ENCODE measurements at places on chromosomes 12 and 14.

DNA sequence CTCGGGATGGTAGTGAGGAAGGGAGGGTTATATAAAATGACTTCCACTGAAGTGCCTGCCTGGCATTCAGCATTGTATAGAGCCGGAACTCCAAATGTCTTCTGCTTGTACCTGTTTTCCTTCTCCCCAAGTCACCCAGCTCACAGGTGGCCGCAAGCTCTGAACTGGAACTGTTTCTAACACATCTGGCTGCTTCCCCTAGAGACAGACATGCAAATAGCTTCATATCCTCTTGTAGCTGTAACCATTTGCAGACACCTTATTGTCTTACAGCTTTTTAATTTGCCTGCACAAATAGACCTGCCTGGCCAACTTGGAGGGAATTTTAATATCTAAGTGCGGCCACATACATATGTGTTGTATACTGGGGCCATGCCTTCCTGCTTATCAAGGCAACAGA is 126.0 kb downstream of the CHST11 start:
- H3K27me3 ChIP-seq = no peaks in the 10 kb centered on the region
- H3K27ac ChIP-seq = no peak overlapping the region
- no peak for DNase-seq
- peaks cover 8% of the 10 kb centered on the region for H3K4me1 ChIP-seq
- H3K36me3 ChIP-seq = no peaks in the 10 kb centered on the region

DNA sequence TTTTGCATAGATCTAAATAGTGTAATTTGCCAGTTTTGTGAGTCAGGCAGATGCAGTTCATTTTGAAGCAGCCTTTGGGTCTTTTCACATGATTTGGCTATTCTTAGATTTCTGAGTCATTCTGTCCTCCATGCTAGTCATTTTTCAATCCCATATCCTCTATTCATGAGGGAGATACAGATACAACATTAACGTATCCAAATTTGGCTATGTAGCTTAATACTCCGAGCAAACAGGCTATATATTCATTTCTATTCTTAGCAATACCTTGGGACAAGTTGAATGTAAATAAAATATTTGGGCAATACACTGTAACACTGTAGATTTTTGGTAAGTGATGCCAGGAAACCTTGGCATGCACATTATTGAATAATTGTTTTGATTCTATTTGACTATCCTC is 270.7 kb upstream of the PDE3A start:
- no peak for DNase-seq
- no peaks in the 10 kb centered on the region for H3K4me1 ChIP-seq
- no peak overlapping the region for H3K27ac ChIP-seq
- H3K36me3 ChIP-seq = no peaks in the 10 kb centered on the region
- no peaks in the 10 kb centered on the region for H3K27me3 ChIP-seq
- H3K4me3 ChIP-seq = no peak overlapping the region

GRCh38 chr12:211142-211465 is 2.9 kb downstream of the SLC6A12 start:
- no peaks in the 10 kb centered on the region for H3K36me3 ChIP-seq
- H3K4me3 ChIP-seq = no peak overlapping the region
- no peak for DNase-seq
- H3K4me1 ChIP-seq = peaks cover 13% of the 10 kb centered on the region

GRCh38 chr12:68609998-68610369 is 715 bp upstream of the RAP1B start:
- peaks cover 6% of the 10 kb centered on the region for H3K36me3 ChIP-seq
- DNase-seq = no peak
- peak overlapping the region; percentile 79 for H3K4me3 ChIP-seq
- peaks cover 38% of the 10 kb centered on the region for H3K4me1 ChIP-seq

DNA sequence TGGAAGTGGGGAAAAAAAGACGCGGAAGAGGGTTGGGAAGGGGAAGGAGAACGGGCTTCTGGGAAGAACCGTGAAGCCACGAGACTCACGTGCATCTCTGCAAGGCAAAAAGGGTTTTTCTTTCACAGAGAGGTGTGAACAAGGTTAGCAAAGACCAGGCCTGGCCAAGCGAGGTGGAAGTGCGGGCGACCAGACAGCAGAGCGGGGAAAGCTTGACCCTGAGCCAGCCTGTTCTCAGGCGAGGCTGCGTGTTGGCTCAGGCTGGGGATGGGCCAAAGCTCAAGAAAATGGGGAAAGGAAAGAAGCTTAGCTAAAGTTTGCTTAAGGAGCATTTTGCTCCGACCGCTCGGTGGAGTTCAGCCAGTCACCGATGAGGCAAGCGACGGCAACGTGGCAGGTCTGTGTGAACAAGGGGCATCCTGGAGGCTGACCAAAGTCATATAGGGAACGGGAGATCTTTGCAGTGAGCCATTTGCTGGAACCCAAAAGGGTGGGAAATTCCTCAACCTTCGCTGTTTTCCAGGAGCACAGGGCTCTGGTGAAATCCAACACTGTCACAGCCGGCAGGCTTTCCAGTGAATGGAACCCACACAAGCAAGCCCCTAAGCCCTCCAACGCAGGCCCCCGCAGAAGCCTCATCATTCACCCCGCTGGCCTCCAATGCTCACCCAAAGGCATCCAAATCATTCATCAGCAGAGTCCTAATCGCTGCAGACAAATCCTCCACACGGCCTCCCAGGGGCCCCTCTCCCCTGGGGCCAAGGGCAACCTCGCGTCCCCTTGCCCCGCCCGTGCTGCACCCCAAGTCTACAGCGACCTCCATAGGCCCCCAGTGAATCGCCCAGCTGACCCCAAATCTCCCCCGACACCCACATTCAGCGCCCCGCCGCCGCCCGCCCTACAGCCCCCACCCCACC is 754 bp downstream of the ZNF605 start:
- H3K27me3 ChIP-seq = no peaks in the 10 kb centered on the region
- H3K27ac ChIP-seq = peak overlapping the region; percentile 94
- peaks cover 21% of the 10 kb centered on the region for H3K4me1 ChIP-seq

GRCh38 chr14:73116079-73116665 is 20.1 kb upstream of the PSEN1 start:
- no peak overlapping the region for H3K4me3 ChIP-seq
- DNase-seq = no peak
- H3K27ac ChIP-seq = no peak overlapping the region
- no peaks in the 10 kb centered on the region for H3K4me1 ChIP-seq

DNA sequence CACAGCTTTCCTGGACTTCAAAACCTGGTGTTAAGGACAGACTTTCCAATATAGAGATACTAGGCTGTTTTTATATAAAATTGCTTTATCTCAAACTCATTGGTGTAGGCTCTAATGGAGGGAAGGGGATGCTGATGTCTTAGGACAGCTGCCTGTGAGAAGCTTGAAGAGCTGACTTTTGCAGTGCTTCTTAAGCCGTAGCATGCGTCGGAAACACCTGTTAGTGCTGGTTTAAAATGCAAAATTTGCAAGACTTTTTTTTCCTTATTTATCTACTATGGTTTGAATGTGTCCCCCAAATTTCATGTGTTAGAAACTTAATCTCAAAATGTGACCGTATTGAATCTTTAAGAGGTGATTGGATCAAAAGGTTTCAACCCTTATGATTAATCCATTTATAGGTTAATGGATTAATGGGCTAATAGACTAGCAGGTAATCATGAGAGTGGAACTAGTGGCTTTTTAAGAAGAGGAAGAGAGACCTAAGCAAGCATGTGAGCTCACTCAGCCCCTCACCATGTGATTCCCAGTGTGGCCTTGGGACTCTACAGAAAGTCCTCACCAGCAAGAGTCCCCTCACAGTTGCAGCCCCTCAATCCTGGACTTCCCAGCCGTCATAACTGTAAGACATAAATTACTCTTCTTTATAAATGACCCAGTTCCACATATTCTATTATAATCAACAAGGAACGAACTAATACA is 60.9 kb upstream of the FUT8 start:
- H3K27ac ChIP-seq = no peak overlapping the region
- no peak overlapping the region for H3K4me3 ChIP-seq
- H3K27me3 ChIP-seq = no peaks in the 10 kb centered on the region
- no peaks in the 10 kb centered on the region for H3K36me3 ChIP-seq
- H3K4me1 ChIP-seq = peaks cover 6% of the 10 kb centered on the region

DNA sequence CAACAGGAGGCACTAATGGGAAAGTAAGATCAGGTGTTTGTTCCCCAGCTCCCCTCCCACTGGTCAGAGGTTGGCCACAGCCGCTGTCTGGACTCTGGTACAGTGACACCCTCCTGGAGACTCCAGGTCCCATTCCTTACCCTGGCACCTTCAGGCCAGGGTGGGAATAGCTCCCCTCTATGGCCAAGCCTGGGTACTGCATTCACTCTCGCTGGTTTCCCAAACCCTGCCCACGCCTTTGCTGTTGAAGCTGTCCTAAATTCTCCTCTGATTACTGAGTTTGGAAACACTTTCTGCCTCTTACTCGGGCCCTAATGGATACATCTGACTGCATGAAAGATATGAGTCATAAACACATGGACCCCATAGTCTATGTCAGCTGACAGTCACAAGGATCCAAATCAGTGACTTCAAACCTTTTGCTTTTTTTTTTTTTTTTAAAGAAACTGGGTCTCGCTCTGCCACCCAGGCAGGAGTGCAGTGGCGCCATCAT is 17.9 kb downstream of the HRK start:
- no peaks in the 10 kb centered on the region for H3K4me1 ChIP-seq
- H3K27me3 ChIP-seq = peaks cover 6% of the 10 kb centered on the region
- H3K36me3 ChIP-seq = no peaks in the 10 kb centered on the region
- no peak for DNase-seq

GRCh38 chr12:126087692-126088091 is 1022.5 kb downstream of the AACS start:
- H3K4me3 ChIP-seq = no peak overlapping the region
- H3K27me3 ChIP-seq = no peaks in the 10 kb centered on the region
- no peaks in the 10 kb centered on the region for H3K36me3 ChIP-seq
- no peak for DNase-seq
- no peaks in the 10 kb centered on the region for H3K4me1 ChIP-seq
- H3K27ac ChIP-seq = no peak overlapping the region

DNA sequence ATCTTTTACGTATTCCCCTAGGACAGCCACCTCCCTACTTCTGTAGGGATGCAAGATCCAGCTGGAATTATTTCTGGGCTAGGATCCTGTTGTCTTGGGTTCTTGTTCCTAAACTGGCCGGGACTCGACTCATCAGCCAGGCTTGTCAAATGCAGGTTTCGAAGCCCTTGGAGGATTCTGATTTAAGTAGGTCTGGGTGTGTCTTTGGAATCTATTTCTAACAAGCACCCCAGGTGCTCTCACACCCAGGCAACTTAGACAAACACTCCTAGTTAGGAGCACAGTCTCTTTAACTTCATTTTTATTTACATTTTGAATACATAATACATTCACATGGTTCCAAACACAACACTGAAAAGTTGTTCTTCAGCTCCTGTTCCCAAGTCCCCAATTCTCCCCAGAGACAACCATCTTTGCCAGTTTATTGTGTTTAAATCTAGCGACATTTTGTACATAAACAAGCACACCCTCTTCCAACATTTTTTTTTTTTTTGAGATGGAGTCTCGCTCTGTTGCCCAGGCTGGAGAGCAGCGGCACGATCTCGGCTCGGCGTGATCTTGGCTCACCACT is 20.9 kb downstream of the MORN3 start:
- DNase-seq = no peak
- peaks cover 8% of the 10 kb centered on the region for H3K4me1 ChIP-seq
- H3K27ac ChIP-seq = peak overlapping the region; percentile 24

DNA sequence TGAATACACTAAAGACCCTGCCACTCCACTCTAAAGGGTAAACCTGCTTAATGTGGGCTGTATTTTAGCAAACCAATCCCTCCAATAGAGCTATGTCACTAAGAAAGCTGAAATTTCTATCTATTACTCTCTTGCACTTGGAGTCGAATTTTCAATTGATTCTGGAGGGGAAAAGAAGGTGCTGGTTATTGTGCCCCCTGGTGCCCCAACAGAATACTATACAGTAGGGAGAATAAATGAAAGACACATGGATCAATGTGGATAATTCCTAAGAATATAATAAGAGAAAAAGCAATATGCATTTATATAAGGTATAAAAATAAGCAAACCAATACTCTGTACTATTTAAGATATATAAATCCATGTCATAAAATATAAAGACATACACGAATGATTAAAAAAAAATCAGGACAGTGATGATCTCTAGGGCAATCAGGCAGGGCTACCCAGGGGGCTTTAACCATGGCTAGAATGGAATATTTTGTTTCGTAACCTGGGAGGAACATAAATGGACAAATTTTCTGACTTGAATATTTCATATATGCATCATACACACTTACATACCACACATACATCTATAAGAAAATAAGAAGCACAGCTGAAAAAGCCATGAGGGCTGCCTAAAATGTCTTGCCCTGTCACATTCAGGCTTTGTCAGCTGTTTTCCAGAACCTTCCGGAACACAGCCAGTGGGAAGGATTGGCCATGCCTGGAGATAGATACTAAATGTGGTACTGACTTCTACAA is 54.4 kb downstream of the EFCAB11 start:
- no peak overlapping the region for H3K27ac ChIP-seq
- H3K4me1 ChIP-seq = no peaks in the 10 kb centered on the region
- no peaks in the 10 kb centered on the region for H3K36me3 ChIP-seq
- DNase-seq = no peak
- no peaks in the 10 kb centered on the region for H3K27me3 ChIP-seq

DNA sequence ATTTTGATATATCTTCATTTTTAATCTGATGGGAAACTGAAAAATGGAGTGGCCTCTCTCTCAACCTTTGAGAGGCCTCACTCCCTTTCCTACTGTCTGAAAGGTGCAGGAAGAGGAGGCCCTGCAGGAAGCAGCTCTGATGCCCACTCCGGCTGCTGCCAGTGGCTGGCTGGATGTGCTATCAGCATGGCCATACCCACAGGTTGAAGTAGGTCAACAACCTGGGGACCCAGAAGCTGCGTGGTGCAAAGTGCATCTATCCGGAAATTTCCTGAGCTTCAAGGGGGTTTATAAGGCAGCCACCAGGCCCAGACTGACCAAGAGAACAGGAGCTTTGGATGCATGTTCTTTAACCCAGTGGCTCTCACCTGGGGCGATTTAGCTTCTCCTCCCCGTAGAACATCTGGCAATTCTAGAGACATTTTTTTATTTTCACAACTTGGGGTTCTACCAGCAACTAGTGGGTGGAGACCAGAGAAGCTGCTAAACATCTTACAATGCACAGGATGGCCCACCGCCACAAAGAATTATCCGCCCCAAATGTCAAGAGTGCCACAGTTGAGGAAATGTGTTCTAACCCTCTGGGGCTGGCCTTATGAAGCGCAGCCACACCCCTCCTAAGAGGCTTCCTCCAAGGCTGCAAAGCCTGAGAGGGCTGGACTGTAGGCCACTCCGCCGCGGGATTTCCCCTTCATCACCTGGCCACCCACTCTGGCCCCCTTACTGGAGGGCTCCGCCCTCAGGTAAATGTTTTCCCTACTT is 8.2 kb upstream of the BATF start:
- DNase-seq = no peak
- peaks cover 16% of the 10 kb centered on the region for H3K4me1 ChIP-seq
- H3K27me3 ChIP-seq = no peaks in the 10 kb centered on the region
- H3K4me3 ChIP-seq = no peak overlapping the region
- H3K27ac ChIP-seq = peak overlapping the region; percentile 53

- H3K4me1 ChIP-seq = peaks cover 11% of the 10 kb centered on the region
- H3K36me3 ChIP-seq = no peaks in the 10 kb centered on the region
- no peak for DNase-seq
Measured at GRCh38 chr12:96986883-96987523, 79.9 kb downstream of the NEDD1 start.

GRCh38 chr14:74517731-74518130 is 24.2 kb downstream of the ISCA2 start:
- H3K27me3 ChIP-seq = no peaks in the 10 kb centered on the region
- peak; percentile 29 for DNase-seq
- no peak overlapping the region for H3K4me3 ChIP-seq
- no peak overlapping the region for H3K27ac ChIP-seq
- H3K4me1 ChIP-seq = peaks cover 17% of the 10 kb centered on the region

Measured in lower lobe of right lung (tissue), 2 donors.